ENCODE measurements at places on chromosomes 6 and 20.

- peak; percentile 93 for DNase-seq
These were observed at the start of gene PCMT1 for GRCh38 chr6:149749594-149750135. PCMT1 (plus strand) TSS chr6:149749741; CDS start chr6:149749902, 161 bp downstream.

- DNase-seq: no peak
These were observed 482.7 kb upstream of the JARID2 start for GRCh38 chr6:14763139-14763538.

- no peak for DNase-seq
These were observed 118.0 kb downstream of the DLL1 start for GRCh38 chr6:170172825-170173256.

- DNase-seq: no peak
These were observed 862.7 kb upstream of the FLRT3 start for GRCh38 chr20:15200147-15200565.

- no peak for DNase-seq
These were observed 480 bp upstream of the NT5E start for GRCh38 chr6:85449388-85449817.

- no peak for DNase-seq
These were observed 157.3 kb downstream of the BTBD9 start for GRCh38 chr6:38482466-38482865.

GRCh38 chr6:165776691-165777090 lies 113.7 kb upstream of the PDE10A start:
- no peak for DNase-seq

DNA sequence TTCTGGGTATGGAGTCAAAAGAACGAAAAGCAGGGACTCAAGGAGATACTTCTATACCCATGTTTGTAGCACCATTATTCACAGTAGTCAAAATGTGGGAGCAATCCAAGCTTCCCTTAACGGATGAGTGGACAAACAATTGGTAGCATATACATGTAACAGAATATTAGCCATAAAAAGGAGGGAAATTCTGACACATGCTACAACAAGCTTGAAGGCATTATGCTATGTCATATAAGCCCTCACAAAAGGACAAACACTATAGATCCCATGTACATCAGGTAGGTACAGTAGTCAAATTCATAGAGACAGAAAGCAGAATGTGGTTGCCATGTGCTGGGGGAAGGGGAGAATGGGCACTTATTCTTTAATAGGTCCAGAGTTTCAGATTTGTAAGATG lies 37.6 kb downstream of the CDK19 start:
- no peak for DNase-seq

DNA sequence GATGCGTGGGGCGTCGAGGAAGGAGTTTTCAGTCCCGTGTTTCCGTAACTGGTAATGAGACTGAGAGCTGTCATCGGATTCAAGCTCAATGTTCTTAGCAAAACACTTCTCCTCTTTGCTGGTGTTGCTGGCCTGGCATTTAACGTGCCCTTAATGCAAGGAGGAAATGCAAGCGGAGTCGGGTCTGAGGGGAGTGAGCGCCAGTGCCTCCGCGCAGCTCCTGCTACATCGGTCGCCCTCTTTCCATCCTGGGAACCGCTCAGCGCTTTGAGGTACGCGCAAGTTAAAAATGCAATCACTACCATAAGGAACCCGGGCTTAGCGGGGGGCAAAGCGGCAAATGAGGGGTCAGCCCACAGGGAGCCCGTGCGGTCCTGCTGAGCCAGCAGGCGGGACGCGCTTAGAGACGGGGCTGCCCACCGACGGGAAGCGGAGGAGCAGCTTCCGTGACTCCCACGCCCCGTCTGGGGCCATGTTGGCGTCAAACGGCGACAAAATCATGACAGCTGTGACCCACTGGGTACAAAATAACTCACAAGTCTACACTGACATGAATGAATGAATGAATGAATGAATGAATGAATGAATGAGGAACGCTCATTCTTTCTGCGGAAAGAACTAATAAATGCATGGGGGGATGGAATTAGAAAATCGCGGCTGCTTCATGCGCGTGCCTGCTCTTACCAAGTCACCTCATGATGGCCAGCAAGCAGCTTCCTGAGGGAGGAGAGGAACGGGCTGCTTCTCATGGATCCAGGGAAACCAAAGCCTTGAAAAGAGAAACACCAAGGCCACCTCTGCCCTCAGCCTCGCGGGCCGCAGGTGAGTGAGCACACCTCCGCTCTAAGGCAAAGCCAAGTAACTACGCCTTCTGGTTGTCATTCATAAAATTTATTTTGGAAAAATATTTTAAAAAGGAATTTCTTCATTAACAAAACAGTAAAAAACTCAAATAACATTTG lies 9.3 kb downstream of the DLL1 start:
- no peak for DNase-seq

DNA sequence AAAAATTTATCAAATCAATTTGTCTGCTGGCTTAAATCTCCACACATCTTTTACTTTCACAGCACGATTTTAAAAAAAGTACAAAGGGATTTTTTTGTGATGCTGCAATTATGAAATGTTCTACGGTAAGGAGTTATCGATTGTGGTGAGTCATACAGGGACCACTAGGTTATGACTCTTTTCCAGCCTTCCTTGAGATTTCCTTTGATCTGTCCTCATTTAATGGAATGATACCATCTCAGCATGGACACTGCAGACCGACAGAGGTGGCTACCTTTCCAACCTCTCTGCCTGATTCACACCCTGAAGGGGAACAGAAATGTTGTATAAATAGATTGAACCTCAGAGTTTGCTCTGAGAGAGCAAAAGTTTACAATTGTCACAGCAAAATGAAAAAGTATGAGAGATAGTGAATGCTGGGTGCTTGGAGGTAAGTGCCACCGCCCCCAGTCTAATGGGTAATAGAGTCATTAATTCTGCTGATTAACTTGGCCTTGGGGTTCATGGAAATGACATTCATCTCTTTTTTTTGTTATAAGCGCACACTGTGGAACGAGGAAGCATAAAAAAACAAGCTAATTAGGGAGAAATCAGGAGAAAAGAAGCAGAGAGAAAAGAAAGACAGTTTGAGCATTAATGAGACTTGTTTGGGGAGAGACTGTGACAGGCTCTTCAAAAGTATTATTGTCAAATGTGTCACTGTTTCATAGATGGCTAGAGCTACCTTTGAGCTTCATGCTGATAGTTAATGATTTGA lies 306.0 kb downstream of the RNF144B start:
- no peak for DNase-seq

DNA sequence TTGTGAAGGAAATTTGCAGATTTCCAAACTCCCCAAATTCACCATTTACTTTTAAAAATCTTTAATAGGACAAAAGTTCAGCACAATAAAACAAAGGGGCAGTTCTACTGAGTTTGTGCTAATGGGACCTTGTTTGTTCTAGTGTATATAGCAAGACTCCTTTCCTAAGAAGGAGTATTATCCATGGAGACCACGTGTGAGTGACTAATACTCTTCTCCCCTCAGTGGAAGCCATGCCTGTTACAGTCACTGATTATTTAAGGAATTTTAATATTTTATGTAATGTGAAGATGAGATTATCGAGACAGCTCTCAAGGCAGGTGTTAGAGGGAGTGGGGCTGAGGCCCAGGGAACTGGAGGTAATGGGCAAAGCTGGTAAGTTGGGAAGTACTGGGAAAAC lies 16.4 kb upstream of the QKI start:
- DNase-seq: no peak

- DNase-seq: no peak
These were observed 16.9 kb downstream of the ZNF217 start for GRCh38 chr20:53576586-53577318.

DNA sequence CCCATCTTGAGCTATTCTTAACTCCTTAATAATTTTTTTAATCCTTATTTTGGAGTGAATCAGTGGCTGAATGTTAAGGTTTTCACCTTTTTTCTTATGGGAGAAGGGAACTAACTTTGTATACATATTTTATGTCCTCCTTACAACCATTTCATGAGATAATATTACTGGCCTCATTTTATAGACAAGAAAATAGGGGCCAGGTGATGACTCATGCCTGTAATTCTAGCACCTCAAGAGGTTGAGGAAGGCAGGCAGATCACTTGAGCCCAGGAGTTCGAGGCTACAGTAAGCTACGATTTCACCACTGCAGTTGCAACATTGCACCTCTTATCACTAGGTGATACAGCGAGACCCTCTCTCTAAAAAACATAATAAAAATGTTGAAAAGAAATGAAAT lies 128.7 kb downstream of the TMEM242 start:
- DNase-seq: no peak

DNA sequence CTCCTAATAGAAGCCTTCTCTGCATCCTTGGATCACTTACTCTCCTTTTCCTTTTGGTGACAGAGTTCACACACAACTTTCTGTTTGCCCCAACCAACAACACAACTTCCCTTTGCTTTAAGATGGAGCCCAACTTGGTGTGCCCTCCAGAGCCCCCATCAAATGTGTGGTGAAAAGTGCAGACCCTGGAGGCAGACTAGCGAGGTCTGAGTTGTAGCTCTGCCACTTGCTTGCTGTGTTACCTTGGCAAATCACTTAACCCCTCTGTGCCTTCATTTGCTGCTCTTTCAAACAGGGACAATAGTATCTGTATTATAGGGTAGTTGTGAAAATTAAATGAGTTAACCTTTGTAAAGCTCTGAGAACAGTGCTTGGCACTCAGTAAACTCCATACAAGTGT lies 34.3 kb upstream of the CCN6 start:
- DNase-seq: no peak

GRCh38 chr6:89553431-89553830 lies 85.1 kb downstream of the LYRM2 start:
- no peak for DNase-seq

DNA sequence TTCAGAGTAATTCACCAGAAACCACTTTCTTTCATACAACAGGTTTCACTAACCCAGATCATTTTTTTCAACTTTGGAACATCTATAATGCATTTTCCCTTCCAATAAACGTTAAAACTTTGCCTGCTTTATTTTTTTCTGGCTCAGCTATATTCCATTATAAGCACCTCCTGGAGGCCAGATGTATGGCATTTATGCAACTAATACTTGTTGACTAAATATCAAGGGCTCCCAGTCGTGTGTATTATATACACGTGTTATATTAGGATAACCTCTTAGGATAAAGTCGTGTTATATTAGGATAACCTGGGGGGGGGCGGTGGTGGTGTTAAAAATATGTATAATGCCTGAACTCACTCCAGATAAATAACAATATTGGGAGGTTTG lies 6.7 kb downstream of the OPN5 start:
- DNase-seq: no peak

DNA sequence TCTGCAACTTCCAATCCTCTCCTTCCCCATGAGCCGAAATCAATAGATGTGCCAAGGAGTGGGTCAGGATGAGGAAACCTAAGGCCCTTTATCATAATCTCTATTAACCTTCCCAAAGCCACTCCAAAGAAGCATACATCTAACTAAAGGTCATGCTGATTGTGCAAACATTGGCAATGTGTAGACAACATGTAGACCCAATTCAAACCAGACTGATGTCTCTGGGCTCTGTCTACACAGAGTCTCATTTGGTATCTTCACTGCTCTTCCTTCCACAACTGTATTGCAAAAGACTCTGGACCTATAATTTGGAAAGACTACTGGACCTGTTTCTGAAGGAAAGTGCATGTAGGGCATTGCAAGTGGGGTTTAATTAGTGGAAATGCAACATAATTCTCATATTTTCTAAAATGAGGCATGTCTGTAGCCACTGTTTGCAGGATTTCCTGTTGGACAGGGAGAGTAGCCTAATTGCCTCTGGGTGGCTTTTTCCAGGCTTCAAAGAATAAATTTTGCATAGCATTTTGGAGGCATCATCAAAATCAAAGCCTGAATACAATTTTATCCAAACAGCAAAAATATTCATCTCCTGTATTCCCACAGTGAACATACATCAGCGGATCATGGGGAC lies 35.0 kb upstream of the MLIP start:
- no peak for DNase-seq

DNA sequence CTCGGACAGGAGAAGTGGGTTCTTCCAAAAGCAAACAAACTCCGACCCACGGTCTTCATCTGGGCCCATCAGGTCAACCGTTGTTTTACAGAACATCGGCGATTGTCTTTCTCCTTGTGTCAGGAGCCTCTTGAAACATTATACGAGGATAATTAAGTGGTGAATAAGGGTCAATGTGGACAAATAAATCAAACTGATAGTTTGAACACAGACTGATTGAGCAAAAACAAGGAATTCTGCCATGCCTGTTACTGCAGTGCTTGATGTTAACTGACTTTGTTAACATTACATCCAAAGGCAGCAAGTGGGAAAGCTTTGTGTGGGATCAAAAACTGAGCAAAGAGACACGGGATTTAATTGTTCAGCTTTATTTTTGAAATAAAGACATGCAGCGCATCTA lies 101.1 kb upstream of the IFNGR1 start:
- peak; percentile 33 for DNase-seq

- DNase-seq: no peak
These were observed 13.1 kb upstream of the NT5DC1 start for GRCh38 chr6:116087437-116088027.

- no peak for DNase-seq
These were observed 11.5 kb upstream of the CST3 start for GRCh38 chr20:23649242-23649641.

GRCh38 chr6:43052842-43053544 lies 658 bp downstream of the CUL7 start:
- peak; percentile 22 for DNase-seq

DNA sequence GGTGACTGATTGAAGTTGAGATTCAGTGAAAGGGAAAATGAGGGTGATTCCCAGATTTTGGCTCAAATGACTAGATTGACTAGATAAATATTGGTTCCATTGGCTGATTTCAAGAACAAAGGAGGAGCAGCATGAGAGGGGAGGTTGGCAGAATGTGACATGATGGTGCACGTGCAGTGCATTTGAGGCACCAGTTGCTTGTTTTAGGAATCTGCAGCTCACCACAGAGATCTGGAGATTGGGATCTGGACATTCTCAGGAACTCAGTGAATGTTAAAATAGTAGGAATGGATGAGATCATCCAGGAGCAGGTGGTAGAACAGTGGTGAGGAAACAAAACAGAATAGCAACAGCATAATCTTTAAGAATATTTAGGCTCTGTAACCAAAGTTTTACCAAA lies 496.3 kb downstream of the DHX35 start:
- DNase-seq: no peak

GRCh38 chr20:23049201-23050075 lies at the start of gene THBD:
THBD (minus strand) TSS chr20:23049672; CDS start chr20:23049504, 168 bp downstream.
- peak; percentile 48 for DNase-seq

GRCh38 chr6:21213492-21213891 lies 380.1 kb upstream of the SOX4 start:
- no peak for DNase-seq

GRCh38 chr20:19549896-19550295 lies 208.2 kb upstream of the RIN2 start:
- DNase-seq: no peak

GRCh38 chr6:3878048-3878666 lies 29.0 kb downstream of the FAM50B start:
- no peak for DNase-seq

GRCh38 chr20:278181-278580 lies 12.4 kb downstream of the C20orf96 start:
- DNase-seq: no peak

GRCh38 chr6:144053601-144054000 lies 41.8 kb downstream of the SF3B5 start:
- DNase-seq: no peak

GRCh38 chr20:53270792-53271375 lies 298.7 kb downstream of the TSHZ2 start:
- no peak for DNase-seq

- peak; percentile 46 for DNase-seq
These were observed 920 bp upstream of the RNF5 start for GRCh38 chr6:32177183-32177787.

Measured in nephron progenitor cell (in vitro differentiated cells).